ENCODE measurements at places on chromosomes 16 and 17.

GRCh38 chr17:78101112-78101511, 27.4 kb downstream of the TMC6 start:
- no peak for DNase-seq

DNA sequence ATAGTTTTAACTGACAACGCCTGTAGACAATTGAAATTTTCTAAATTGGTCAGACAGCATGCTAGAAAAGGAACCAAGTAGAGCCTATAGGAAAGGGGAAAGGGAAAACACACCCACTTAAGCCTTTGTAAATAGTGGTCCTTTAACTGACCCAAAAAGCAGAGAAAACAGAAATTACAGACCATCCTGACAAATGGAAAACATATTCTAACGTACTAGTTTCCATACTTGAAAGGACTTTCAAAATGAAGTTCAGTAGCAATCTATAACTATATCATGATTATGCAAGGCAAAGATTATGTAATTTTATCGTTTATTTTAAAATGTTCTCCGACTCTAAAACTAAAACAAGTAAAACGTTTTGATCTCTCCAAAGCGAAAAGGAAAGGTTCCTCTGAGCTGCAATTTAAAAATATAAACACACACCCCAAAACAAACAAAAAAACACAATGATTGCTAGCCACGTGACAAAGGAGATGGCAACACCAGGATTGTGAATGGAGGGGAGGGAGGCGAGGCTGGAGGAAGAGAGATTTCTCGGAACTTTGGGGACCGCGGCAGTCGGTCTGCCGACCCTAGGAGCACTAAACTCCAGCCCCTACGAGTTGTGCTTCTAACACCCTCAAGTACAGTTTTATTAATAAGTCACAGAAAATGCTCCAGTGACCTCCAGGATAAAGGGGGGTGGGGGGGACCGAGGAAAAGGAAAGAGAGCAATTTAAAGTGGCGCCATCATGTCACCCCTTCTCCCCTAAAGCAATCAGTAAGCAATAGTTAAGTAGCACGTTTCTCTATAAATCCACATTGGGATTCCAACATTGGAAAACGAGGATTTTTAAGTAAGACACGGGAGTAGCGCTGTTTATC, 1.7 kb downstream of the KANSL1 start:
- peak; percentile 48 for DNase-seq

- DNase-seq = no peak
Observed at GRCh38 chr17:74699236-74699635, 13.5 kb downstream of the CD300LF start.

GRCh38 chr17:42687707-42688320, 5.5 kb downstream of the CNTNAP1 start:
- no peak for DNase-seq

DNA sequence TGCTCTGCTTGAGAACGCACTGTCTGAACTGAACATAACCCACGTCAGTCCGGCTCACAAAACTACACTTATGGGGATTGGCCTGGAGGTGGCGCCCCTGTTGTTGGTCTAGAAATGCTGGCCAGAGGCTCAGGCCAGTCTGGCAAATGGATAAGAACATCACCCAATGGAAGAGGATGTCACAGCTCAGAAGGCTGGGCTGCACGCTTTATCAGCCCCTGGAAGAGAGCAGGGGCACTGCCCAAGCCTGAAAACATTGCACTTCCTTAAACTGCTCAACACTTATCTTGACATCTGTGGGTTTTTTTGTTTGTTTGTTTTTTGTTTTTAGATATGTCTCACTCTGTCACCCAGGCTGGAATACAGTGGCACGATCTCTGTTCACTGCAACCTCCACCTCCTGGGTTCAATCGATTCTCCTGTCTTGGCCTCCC, 24.8 kb upstream of the BPTF start:
- DNase-seq = peak; percentile 25

DNA sequence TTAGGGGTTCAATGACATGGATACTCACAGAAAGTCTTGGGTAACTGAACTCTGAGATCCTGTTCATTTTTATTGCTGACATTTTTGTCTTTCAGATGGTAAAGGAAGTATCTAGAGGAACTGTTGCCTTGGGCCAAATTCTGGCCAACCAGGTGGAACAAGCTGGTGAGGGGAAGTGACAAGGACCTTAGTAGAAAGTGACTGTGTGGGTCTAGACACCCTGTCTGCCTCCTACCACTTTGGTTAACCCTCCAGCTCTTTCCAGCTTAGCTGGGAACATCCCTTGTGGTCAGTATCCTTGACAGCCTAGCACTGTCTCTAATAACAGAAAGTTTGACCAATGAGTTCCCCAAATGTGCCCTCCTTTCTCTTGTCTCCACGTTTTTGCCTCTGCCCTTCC, 28.8 kb upstream of the PRKCB start:
- no peak for DNase-seq

Data from NCI-H1694 (cell line).